ENCODE measurements at places on chromosomes 3 and 15. TPM values are rescaled to one million over a fixed set of nuclear protein-coding genes. Genes with fewer than 3 reads are reported as not detected.

GRCh38 chr3:69830147-69830546 is 90.9 kb downstream of the MITF start:
- no peaks in the 10 kb centered on the region for H3K4me1 ChIP-seq
- no peaks in the 10 kb centered on the region for H3K27me3 ChIP-seq
- no peak overlapping the region for H3K4me3 ChIP-seq
- H3K36me3 ChIP-seq, result no peaks in the 10 kb centered on the region
- no peak overlapping the region for H3K27ac ChIP-seq
- DNase-seq, result no peak

- H3K4me1 ChIP-seq, result no peaks in the 10 kb centered on the region
- H3K27me3 ChIP-seq, result no peaks in the 10 kb centered on the region
- no peak overlapping the region for H3K27ac ChIP-seq
- no peak overlapping the region for H3K4me3 ChIP-seq
- no peak for DNase-seq
- no peaks in the 10 kb centered on the region for H3K36me3 ChIP-seq
Observed at GRCh38 chr15:56252386-56252785, 8.7 kb upstream of the RFX7 start.

GRCh38 chr3:32366638-32367397 is 24.8 kb upstream of the CMTM7 start:
- DNase-seq, result no peak
- H3K36me3 ChIP-seq, result no peaks in the 10 kb centered on the region
- H3K4me1 ChIP-seq, result no peaks in the 10 kb centered on the region
- no peak overlapping the region for H3K4me3 ChIP-seq
- no peak overlapping the region for H3K27ac ChIP-seq
- no peaks in the 10 kb centered on the region for H3K27me3 ChIP-seq

GRCh38 chr3:185846037-185846436 is 21.2 kb upstream of the IGF2BP2 start:
- H3K4me3 ChIP-seq, result no peak overlapping the region
- no peak for DNase-seq
- no peaks in the 10 kb centered on the region for H3K4me1 ChIP-seq
- H3K36me3 ChIP-seq, result no peaks in the 10 kb centered on the region
- no peak overlapping the region for H3K27ac ChIP-seq

GRCh38 chr3:128329491-128330213 is 137.0 kb downstream of the DNAJB8 start:
- no peaks in the 10 kb centered on the region for H3K27me3 ChIP-seq
- H3K4me1 ChIP-seq, result no peaks in the 10 kb centered on the region
- no peaks in the 10 kb centered on the region for H3K36me3 ChIP-seq
- no peak overlapping the region for H3K4me3 ChIP-seq
- no peak overlapping the region for H3K27ac ChIP-seq

- peaks cover 38% of the 10 kb centered on the region for H3K4me1 ChIP-seq
- H3K36me3 ChIP-seq, result no peaks in the 10 kb centered on the region
- no peak overlapping the region for H3K27ac ChIP-seq
- no peaks in the 10 kb centered on the region for H3K27me3 ChIP-seq
- DNase-seq, result no peak
Observed at GRCh38 chr3:101039285-101039684, 46.1 kb upstream of the ABI3BP start.

DNA sequence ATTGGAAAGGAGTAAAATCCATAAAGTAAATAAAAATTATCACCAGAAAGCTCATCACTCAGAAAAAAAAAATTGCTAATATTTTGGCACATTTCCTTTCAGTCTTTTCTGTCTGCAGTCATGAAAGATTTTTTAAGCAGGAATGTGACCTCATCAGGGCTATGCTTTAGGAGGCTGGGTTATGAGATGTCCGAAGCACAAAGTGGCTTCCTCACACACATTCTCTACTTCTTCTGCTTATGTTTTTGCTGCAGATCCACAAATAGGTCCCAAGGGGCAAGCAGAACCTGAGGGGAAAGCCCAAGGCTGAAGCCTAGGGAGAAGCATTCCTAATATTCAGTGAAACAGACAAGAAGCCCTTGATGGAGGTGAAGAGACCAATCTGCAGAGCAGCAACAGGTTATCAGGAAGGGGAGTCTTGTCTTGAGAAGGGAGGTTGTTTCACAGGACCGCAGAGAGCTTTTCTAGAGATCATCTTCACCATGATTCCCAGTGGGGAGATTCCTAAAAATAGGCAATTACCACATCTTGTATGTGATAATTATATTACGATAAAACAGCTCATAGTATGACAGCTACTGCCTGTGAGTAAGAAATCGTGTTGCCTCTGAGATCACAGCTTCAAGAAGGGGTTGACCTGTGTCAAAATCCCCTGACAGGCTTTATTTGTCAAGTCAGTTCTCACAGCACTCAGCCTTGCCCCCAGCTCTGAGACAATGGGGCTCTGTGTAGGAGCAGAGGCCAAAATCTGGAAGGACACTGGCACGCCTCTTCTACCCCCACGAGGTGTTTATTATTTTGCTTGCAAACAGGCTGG is 60.5 kb downstream of the IGF2BP2 start:
- H3K36me3 ChIP-seq, result no peaks in the 10 kb centered on the region
- H3K4me1 ChIP-seq, result no peaks in the 10 kb centered on the region
- H3K4me3 ChIP-seq, result no peak overlapping the region

The PHLDB2 gene
- 5.6 TPM for total RNA-seq

The TM4SF18 gene
- 2.1 TPM for total RNA-seq

The PTX3 gene
- 1.7 TPM for total RNA-seq

All from esophagus squamous epithelium (tissue), 5 donors.